Endodermal cell (in vitro differentiated cells): ENCODE measurements at places on chromosomes 12 and 14. TPM values are rescaled to one million over a fixed set of nuclear protein-coding genes. Genes with fewer than 3 reads are reported as not detected.

- H3K36me3 ChIP-seq = peaks cover 7% of the 10 kb centered on the region
- H3K27ac ChIP-seq = no peak overlapping the region
- DNase-seq = peak; percentile 87
- peak overlapping the region; percentile 73 for H3K4me3 ChIP-seq
- H3K4me1 ChIP-seq = peaks cover 10% of the 10 kb centered on the region
These were observed 450 bp downstream of the DDN start for GRCh38 chr12:48998497-48999353.

DNA sequence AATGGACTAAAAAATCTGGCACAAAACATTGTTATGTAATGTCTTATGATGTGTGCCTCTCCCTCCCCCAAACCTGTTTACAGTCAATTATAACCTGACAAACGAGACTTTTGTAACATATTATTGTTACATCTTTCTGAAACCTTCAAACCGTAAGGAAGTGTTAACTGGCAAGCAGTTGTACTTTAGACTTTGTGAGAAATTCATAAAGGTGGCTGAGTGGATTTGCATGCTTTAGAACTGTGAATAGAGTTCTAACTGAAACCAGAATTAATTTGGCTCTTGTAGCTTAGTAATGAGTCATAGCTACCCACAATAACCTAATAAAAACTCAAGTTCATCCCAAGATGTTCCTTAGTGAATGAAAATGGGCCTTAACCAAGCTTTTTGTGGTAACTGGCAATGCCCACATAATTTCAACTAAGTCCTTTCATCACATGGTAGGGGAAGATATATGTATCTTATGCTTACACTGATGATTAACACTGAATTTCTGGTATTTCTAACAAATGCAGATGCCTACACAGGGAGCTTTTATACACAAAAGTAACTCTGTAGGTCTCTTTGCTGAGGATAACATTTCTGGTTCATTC is 29.7 kb downstream of the RAD9B start:
- no peak overlapping the region for H3K27ac ChIP-seq
- H3K36me3 ChIP-seq = peaks cover 25% of the 10 kb centered on the region
- H3K4me1 ChIP-seq = peaks cover 9% of the 10 kb centered on the region
- H3K27me3 ChIP-seq = no peaks in the 10 kb centered on the region

- no peak overlapping the region for H3K27ac ChIP-seq
- H3K27me3 ChIP-seq = no peaks in the 10 kb centered on the region
- no peak overlapping the region for H3K4me3 ChIP-seq
- no peaks in the 10 kb centered on the region for H3K4me1 ChIP-seq
- no peak for DNase-seq
These were observed 30.4 kb upstream of the PSMA6 start for GRCh38 chr14:35261774-35262173.

ZNF891 gene
- 2.8 to 3.9 TPM (median 3.9 TPM) in 3 replicates for total RNA-seq

PIP4K2C gene
- total RNA-seq = 38.3 and 40.9 TPM in 2 replicates

- H3K36me3 ChIP-seq = no peaks in the 10 kb centered on the region
- H3K27me3 ChIP-seq = no peaks in the 10 kb centered on the region
- no peak for DNase-seq
- H3K4me3 ChIP-seq = no peak overlapping the region
- H3K27ac ChIP-seq = no peak overlapping the region
These were observed 74.1 kb downstream of the PITPNM2 start for GRCh38 chr12:123076604-123077297.

DNA sequence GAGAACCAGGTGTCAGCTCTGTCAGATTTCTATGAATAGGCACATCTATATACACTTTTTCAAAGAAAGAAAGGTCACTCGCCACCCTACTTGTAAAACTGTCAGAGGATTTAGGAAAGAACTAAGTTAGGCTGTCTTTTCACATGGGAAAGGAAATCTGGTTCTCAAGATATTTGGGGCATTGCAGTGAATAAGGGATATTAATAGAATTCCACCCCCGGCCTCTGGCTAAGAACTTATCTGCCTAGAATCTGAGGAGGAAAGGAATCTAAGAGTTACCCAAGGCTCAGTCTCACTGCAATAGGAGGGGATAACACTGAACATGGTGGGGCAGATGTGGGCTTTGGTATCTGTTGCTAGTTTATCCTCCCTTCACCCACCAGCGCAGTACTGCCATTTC is 677.6 kb downstream of the NRXN3 start:
- no peak overlapping the region for H3K4me3 ChIP-seq
- no peak for DNase-seq
- no peak overlapping the region for H3K27ac ChIP-seq
- no peaks in the 10 kb centered on the region for H3K27me3 ChIP-seq

DNA sequence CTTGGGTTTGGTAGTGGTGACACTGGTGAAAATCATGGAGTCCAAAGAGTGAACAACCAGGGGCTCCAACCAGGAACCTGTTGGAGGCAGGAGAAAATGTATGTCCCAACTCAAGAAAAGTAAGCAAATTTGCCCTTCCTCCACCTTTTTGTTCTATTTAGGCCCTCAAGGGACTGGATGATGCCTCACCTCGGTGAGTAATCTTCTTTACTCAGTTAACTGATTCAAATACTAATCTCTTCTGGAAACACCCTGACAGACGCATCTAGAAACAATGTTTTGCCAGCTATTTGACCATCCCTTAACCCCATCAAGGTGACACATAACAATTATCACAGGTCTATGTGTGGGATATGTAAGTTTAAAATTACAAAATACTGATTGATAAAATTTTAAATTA is 272.4 kb upstream of the FOXG1 start:
- H3K4me3 ChIP-seq = peak overlapping the region; percentile 32
- H3K36me3 ChIP-seq = no peaks in the 10 kb centered on the region
- H3K27ac ChIP-seq = no peak overlapping the region

GRCh38 chr12:55659486-55660385 is 23.0 kb downstream of the OR10P1 start:
- peaks cover 17% of the 10 kb centered on the region for H3K27me3 ChIP-seq
- H3K27ac ChIP-seq = no peak overlapping the region
- peaks cover 12% of the 10 kb centered on the region for H3K4me1 ChIP-seq
- no peaks in the 10 kb centered on the region for H3K36me3 ChIP-seq
- peak; percentile 71 for DNase-seq
